ENCODE measurements at places on chromosomes 7 and 10.

- DNase-seq: no peak
Measured at GRCh38 chr10:131088619-131089018, 222.9 kb downstream of the TCERG1L start.

DNA sequence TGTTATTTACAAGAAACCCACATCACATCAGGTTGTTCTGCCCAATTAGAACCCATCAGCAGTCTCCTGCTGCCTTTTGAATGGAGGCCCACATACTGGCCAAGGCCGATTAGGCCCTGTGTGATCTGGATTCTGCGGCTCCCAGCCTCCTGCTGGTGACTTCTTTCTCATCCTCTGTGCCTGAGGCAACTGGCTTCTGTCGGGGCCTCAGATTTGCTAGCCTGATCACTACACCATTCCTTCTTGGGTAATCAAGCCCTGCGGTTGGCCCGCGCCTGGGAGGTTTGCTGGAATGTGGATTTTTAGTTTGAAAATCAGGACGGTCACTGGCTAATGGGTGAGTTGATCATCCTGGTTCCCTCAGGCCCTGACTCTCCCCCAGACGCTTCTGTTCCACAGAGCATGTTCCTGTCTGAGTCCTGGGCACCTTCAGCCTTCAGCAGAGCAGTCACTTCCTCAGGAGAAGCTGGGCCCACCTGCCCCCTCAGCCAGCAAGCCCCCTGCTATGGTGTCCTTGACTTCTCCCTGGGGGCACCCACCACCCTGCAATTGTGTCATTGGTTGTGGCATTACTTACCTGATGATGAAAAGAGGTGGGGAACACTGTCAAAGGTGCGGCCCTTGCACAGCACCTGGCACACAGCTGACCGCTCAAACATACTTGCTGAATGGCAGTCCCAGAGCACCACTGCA is 207.6 kb downstream of the PHTF2 start:
- no peak for DNase-seq

DNA sequence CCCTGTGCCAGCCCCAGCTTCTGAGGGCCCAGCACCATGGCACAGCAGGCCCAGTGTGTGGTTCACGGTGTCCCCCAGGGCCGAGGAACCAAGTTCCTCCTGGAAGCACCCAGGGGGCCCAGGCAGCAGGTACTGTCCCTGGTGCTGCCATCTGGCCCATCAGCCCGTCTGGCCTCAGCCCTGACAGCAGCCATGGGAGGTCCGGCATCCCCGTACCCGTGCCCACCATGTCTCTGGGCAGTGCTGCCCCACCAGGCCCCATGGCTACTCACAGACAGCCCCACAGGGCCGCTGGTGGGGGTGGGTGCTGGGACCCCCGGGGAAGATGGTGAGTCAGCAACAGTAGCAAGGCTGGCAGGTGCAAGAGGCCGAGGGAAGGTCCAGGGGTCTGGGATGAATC is 32.8 kb downstream of the STK32C start:
- no peak for DNase-seq

DNA sequence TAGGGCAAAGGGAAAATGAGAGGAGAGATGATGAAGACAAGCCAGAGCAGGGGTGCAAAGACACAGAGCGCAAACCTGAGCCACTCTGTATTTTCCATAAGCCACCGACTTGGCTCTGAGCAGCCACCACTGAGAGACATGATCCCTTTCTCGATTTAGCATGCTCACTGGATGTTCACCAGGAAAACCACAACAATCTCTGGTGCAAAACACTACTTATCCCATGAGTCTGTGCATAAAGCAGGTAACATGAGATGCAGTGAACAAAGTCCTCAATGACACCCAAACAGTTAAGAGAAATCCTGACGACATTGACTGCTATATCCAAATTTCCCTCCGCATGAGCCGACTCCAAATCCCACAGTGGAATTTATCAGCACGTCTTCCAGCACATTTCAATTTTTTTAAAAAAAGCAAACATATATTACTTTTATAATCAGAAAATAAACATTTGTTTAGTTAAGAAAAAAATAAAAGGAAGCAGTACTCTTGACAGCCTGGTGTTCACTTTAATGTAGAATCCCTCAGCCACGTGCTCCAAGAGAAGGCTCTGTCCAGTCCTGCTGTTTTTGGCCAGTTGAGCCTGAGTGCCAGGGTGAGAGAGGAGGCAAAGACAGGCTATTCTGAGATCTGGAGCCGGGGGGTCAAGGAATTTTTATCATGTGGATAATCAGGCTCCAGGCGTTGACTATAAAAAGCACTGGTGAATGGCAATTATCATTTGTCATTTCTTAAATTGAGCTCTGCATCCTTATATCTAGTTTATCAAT is 238.4 kb downstream of the KCNMA1 start:
- no peak for DNase-seq

- no peak for DNase-seq
Measured at GRCh38 chr7:42010751-42011150, 226.3 kb downstream of the GLI3 start.

DNA sequence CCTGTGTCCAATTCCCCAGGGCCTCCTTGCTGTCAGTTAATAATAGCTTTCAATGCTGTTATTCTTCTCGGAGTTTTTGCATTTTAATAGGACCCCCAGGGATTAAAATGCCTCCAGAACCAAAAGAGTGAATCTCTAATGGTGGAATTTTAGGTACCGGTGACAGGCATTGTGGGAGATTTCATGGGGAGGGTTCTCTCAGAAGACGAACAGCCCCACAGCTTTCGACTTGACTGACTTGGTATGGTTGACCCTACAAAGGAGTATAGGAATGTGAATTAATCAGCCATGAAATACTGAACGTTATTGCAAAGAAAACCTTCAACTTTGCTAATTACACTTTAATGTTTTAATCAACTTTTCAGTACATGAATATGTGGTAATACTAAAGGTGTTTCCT is 206.3 kb upstream of the FZD8 start:
- DNase-seq: no peak

- no peak for DNase-seq
Measured at GRCh38 chr10:132774902-132775863, 10.8 kb downstream of the NKX6-2 start.

DNA sequence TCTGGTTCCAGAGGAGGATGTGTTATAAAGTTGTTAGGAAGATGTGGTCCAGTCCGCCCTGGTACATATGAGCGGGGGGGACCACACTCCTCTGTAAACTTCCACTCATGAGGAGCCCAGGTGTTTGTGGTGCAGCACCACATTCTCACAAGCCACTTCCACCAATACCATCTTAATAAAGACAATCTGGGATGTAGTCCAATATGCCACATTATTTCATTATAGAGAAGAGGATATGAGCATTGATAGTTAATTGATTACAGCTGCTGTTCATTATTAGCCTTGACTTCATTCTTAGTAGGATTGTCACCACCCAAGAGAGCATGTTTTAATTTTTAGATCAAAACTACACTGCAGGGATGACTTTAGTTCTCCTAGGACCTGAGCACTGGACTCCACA is 40.5 kb downstream of the ERCC6 start:
- no peak for DNase-seq

- DNase-seq: no peak
Measured at GRCh38 chr10:32002531-32002930, 53.7 kb downstream of the KIF5B start.

- DNase-seq: no peak
Measured at GRCh38 chr10:119980956-119981750, 88.6 kb downstream of the SEC23IP start.

DNA sequence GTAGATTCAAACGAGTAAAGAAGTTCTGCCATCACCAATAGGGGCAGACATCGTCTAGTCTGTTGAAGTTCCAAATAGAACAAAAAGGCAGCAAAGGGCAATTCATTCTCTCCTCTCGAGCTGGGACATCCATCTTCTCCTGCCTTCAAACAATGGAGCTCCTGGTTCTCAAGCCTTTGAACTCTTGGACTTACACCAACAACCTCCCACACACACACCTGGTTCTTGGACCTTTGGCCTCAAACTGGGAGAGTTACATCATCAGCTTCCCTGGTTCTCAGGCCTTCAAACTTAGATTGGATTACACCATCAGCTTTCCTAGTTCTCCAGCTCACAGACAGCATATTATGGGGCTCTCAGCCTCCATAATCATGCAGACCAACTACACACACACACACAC is 9.8 kb upstream of the GIMAP5 start:
- DNase-seq: no peak

DNA sequence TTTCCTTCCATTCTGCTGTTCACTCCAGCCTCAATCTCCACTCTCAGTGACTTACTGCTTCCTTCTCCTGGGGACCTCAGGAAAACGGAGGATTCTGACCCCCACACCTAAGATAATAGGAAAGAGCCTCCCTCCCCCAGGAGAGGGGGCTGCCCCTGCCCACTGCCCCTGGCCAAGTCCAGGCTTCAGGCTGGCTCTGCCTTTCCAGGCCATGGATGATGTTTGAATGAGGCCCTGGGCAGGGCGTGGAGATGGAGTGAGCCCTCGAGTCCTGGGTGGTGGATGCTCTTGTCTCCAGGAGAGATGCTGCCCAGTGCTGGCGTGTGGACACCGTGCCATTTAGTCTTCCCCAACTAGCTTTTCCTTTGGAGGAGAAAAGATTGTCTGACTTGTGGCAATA is 106.9 kb downstream of the INSYN2A start:
- no peak for DNase-seq

GRCh38 chr10:71211775-71212317 is 524 bp upstream of the UNC5B start:
- DNase-seq: no peak

DNA sequence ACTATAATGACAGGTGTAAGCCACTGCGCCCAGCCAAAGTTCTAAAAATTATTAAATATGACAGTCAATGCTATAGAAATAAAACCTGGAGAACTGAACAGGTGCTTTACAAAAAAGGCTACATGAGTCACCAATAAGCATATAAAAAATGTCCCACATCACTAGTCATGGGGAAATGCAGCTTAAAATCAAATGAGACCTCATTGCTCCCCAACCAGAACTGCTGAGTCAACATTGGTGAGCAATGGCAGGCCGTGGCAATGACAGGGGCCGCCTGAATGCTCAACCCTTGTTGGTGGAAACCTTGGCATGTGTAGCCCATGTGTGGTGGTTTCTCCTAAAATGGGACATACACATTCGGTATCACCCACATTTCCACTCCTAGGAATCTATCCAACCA is 352.3 kb upstream of the KLF6 start:
- DNase-seq: no peak

GRCh38 chr7:87359366-87359765 is 13.9 kb downstream of the CROT start:
- no peak for DNase-seq

DNA sequence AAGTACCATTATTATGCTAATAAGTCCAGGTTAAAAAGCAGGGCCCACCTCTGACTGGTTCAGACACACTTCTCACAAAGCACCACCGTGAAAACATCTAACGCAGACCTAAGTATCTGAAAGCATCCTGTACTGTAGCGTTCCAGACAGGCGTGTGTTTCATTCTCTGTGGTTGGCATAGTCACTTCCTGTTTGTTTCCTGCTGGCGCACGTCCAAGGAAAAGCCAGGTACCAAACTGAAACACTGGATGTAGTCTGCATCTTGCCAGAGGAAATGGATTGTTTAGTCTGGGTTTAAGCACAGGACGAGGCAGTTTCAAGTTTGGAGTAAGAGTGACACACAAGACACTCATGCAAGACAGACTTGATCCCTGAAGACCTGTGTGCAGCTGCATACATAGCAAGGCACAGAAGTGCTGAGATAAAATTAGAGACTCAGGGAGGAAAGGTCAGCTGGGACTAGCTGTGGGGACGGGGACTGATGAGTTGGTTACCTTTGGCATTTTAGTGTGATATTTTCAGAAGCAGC is 23.3 kb downstream of the BPGM start:
- peak; percentile 73 for DNase-seq

DNA sequence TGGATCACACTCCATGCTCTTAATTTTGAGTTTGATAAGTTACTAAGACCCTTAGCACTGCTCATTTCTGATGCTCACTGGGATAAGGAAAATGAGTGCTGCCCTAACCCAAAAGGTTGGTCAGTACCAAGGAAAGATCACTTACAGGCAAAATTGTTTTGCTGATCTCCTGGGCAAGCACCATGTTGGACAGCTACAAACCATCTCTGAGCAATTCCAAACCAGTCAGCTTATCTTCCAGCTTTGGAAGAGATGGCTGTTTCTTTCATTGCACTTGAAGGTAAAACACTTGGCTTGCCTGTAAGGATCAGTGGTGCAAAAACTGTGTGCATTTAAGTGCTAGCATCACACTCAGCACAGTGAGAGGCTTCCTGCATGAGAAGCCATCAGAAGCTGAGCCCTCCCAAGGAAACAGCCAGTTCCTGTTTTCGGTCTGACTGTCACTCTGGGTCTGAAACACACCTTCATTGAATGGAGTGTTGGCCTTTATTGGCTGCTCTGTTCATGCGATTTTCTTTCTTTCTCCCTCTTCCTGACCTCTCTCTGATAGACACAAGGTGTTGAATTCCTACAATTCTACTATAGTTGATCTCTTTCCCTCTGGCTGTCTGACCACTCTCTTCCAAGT is 126.4 kb upstream of the GHITM start:
- no peak for DNase-seq

DNA sequence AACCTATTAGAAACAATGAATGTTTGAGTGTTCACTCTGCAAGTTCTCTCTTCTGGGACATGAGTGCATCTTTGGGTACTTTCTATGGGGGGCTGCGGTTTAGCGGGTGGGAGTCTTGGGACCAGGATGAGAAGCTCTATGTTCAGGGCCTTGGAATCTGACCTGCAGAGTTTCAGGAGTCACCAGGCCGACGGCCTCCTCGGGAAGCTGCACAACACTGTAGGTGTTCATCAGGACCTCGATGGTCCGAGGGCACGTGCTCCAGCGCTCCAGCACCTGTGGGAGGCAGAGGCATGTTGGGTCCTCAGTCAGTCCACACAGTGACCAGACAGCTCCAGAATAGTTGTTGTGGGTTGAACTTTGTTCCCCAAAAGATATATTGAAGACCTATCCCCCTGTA is 8.9 kb upstream of the GBX1 start:
- no peak for DNase-seq

DNA sequence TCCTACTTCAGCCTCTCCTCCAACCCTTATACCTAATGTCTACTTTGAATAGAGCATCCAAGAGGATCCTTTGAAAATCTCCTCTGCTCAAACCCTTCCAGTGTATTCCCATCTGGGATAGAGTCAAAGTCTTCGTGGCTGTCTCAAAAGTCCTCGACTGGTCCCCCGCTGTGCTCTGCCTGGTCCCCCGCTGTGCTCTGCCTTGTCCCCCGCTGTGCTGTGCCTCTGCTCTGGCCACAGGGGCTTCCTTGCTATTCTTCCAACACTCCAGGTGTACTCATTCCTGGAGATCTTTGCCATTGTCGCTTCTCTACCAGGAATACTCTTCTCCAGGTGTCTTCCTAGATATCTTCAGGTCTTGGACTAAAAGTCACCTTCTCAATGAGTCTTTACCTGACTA is 36.1 kb upstream of the COMMD3 start:
- DNase-seq: no peak

DNA sequence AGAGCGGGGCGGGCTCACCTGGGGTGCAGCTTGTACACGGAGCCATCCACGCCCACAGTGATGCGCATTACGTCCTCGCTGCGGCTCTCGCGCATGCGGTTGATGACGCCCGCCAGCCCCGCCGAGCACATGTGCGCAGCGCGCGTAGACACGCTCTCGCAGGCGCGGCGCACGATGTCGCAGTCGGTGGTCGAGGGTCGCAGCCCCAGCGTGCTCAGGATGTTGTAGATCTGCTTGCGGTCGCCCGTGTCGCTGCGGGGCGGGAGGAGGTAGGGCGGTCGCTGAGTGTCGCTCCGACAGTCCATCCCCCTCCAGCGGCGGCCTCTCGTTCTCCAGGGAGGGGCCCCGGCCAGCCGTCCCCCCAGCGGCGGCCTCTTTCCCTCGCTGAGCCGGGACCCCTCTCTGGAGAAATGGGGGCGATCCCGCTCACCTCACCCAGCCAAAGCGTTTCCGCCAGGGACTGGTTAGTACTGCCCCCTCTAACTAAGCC is 4.4 kb upstream of the MYL7 start:
- DNase-seq: no peak
